ENCODE measurements at places on chromosomes 3 and 15.

GRCh38 chr3:151900460-151900859 lies 27.0 kb downstream of the SUCNR1 start:
- no peaks in the 10 kb centered on the region for H3K27me3 ChIP-seq
- H3K36me3 ChIP-seq, result no peaks in the 10 kb centered on the region
- H3K4me3 ChIP-seq, result no peak overlapping the region
- H3K4me1 ChIP-seq, result peaks cover 12% of the 10 kb centered on the region

- no peaks in the 10 kb centered on the region for H3K27me3 ChIP-seq
- H3K27ac ChIP-seq, result no peak overlapping the region
- H3K36me3 ChIP-seq, result no peaks in the 10 kb centered on the region
- H3K4me3 ChIP-seq, result no peak overlapping the region
- no peak for DNase-seq
- H3K4me1 ChIP-seq, result no peaks in the 10 kb centered on the region
Observed at GRCh38 chr15:27134481-27134880, 163.5 kb downstream of the GABRG3 start.

DNA sequence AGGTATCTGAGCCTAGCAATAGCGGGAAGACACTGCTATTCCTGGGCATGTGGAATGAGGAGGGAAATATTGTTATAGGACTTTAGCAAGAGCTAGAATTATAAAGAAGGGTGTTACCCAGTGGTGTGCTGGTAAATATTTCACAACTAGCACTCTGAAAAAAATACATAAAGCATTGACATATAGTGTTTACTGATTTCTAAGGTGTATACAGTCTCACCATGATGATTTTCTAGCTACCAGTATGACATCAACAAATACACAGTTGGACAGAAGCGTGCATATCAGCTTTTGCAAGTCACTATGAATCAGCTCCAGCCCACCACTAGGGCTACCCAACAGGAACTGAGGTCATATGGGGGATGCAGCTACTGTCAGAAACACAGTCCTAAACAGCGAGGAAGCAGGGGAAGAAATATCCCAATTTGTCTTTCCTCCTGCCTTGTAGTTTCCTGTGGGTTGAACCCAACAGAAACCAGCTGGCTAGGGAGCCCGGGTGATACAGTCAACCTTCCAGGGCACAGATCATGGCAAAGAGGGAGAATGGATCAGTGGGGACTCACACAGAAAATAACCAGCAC lies 39.6 kb downstream of the HGD start:
- H3K4me1 ChIP-seq, result no peaks in the 10 kb centered on the region
- H3K4me3 ChIP-seq, result no peak overlapping the region
- H3K27me3 ChIP-seq, result no peaks in the 10 kb centered on the region
- H3K27ac ChIP-seq, result peak overlapping the region; percentile 64
- no peak for DNase-seq
- H3K36me3 ChIP-seq, result no peaks in the 10 kb centered on the region

DNA sequence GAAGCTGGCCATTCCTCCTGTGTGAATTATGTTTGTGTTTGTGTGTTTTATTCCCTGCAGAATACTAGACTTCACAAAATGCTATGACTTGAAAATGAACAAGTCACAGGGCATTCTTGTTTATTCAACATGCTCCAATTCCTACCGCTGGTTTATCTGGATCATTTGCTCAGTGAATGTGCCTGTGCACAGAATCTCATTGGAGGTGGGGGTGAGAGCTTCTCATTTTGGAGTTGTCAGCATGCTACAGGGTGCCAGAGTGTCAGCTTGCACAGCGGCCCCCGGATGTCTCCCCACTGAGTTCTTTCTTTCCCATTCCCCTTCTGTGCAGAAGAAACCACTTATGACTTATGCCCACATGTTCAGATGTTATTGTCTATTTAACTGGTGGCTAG lies 428.7 kb downstream of the ROBO2 start:
- H3K27me3 ChIP-seq, result no peaks in the 10 kb centered on the region
- no peaks in the 10 kb centered on the region for H3K4me1 ChIP-seq
- no peak overlapping the region for H3K27ac ChIP-seq

GRCh38 chr15:101009176-101009575 lies 90.0 kb downstream of the LRRK1 start:
- no peak for DNase-seq
- peaks cover 13% of the 10 kb centered on the region for H3K4me1 ChIP-seq
- H3K36me3 ChIP-seq, result no peaks in the 10 kb centered on the region
- H3K27ac ChIP-seq, result no peak overlapping the region

Data from CD8-positive, alpha-beta memory T cell (primary cell).